ENCODE measurements at places on chromosomes 7 and 10.

- DNase-seq = no peak
Observed at GRCh38 chr10:106083572-106083971, 1080.9 kb downstream of the SORCS1 start.

GRCh38 chr7:100357131-100357561 is 771 bp upstream of the PILRB start:
- no peak for DNase-seq

DNA sequence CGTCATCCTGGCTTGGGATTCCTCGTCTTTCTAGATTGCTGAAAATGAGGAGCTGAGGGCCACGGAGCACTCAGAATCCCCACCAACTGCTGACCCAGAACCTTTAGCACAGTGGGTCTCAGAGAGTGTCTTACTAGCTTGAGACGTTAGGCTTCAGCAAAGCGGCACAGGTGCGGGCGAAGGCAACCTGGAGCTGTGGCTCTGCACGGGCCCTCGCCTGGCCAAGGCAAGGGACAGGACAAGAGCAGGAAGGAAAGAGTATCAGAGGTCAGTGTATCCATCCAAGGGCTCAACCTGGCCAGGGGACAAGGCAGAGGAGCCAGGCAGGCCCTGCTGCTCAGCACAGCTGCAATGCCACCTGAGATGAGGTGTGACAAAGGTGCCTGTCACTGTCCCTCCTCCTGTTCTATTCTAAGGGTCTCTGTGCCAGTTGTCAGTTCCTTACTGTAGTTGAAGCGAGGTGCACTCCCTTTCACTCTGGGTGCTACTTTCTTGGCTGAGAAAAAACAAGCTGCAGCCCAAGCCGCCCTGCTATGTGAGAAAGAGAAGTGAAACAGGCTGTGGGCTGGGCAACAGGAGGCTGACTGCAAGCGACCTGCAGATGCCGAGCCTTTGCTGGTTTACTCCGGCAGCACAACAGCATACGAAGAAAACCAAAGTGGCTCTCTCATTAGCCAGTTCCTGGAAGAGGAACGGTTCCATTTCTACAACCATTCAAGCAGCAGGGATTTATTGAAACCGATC is 33.3 kb upstream of the KDM7A start:
- no peak for DNase-seq

- DNase-seq = no peak
Observed at GRCh38 chr10:30816159-30816819, 186.7 kb upstream of the LYZL2 start.

DNA sequence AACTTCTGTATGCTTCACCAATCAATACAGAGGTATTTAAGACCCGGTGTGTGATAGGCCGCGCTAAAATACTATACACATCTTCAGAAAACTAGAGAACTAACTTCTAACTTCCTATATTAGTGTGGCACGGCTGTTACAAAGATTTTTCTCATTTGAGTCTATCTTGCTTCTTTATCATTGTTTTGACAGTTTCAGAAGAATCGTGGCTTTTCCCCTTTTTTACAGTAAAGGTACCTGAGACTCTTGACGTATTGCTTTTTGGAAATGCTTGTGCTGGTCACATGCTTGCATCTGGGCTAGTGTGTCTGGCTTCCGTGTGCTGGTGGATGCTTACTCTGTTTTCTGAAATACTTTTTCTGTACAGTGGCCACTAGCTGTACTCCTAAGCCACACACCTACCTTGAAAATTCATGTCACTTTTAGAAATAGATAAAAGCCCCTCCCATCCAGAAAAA is 12.7 kb downstream of the IKZF1 start:
- no peak for DNase-seq

- DNase-seq = no peak
Observed at GRCh38 chr10:129099992-129100391, 367.0 kb upstream of the MGMT start.

DNA sequence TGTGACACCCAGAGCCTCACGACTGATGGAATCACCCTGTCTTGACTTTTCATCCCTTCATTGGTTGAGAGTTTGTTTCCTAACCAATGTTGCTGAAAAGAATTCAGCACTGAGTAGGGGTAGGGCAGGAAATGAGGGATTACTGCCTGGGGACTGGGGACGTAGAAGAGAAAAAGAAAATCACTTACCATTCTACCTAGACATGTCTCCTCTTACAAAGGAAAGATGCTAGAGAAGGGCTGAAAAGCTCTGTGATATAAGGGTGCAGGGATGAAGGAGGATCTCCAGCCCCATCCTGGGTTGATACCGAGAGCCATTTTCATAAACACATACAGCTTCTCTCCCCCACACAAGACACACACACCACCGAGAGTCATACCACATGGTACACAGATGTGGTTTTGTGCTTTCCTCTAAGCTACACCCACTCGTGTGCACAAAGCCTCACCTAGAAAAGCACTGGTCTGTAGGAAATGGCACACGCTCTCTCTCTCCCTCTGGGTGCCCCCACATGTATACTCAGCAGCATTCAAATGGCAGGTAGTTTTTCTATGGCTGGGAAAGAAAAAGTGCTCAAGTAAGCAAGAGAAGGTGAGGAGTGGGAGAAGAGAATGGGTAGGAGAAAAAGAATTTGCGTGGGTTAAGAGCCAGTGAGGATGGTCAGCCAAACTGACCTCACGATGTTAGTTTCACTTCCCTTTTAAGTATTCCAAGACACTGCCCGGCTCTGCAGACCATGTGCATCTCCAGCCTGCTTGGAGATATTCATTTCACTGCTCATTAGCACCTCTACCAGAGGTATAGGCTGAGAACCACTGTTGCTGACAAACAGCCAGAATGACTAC is 85.8 kb downstream of the CALD1 start:
- no peak for DNase-seq

DNA sequence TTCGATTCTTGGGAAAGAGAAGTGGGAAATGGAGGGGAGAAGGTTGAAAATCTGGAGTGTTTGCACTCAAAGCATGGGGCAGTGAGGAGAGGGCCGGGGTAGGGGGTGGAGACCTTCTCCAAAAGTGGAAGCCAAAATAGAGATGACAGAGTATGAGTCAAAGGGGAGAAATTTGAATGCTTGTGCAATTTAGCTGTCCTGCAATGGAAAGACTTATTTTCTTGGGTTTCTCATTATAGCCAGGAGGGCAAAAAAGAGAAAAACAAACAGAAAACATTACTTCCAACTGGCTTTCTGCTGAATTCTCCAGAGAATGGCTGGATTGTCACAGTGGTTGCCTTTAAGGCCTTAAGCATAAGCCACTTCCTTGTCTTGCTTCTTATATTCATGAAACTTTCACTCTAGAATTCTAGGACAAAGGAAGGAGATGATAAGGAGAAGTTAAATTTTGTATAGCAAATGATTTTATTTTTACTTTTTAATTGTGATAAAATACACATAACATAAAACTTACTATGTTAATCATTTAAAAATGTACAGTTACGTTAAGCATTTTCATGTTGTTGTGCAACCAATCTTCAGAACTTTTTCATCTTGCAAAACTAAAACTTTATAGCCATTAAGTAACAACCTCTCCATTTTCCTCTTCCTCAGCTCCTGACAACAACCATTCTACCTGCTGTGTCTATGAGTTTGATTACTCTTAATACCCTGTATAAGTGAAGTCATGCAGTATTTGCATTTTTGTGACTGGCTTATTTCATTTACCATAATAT is 100.2 kb downstream of the GPR85 start:
- DNase-seq = no peak

DNA sequence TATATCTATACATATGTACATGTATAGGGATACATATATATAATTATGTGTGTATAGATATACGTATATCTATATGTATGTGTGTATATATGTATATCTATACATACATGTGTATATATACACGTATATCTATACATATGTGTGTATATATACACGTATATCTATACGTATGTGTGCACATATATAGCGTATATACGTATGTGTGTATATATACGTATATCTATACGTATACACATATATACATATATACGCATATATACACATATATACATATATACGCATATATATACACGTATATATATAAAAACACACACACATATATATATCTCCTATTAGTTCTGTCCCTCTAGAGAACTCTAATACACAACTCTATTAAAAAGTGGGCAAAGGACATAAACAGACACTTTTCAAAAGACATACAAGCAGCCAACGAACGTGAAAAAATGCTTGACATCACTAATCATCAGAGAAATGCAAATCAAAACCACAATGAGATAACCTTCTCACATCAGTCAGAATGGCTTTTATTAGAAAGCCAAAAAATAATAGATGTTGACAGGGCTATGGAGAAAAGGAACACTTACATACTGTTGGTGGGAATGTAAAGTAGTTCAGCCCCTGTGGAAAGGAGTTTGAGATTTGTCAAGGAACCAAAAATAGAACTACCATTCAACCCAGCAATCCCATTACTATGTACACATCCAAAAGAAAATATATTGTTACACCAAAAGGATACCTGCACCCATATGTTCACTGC is 22.0 kb upstream of the TMEM120A start:
- DNase-seq = no peak

DNA sequence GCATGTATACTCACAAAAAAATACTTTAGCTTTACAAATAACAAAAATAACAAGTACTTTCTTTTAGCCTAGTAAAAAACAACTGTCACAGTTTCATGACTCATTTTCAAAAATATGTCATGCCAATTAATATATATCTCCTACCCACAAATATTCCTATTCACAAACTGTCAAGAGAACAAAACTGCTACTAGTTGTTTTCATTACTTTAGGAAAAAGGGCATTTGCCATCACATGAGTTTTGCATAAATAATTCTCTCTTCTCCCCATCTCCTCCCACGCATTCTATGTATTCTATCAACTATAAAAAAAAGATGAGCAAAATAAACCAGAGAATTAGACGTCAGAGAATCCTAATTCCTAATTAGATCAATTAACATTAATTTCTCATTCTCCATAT is 87.6 kb downstream of the PIP4K2A start:
- no peak for DNase-seq

- no peak for DNase-seq
Observed at GRCh38 chr10:131689954-131690757, 210.7 kb upstream of the PPP2R2D start.

DNA sequence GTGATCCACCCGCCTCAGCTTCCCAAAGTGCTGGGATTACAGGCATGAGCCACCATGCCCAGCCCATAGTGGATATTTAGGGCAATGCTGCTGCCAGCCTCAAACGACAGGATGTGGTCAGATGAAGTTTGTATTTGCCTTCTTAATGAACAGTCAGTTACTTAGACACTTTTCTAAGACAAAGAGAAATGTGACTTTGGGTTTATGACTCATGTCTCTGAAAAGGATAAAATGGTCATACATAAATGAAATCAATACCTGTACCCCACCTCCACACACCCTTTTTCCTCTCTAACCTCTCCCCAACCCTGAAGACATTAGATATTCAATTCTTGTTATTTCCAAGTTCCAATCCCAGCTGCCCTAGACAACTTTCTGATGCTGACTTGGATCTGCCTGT is 109.3 kb upstream of the INSIG1 start:
- no peak for DNase-seq

DNA sequence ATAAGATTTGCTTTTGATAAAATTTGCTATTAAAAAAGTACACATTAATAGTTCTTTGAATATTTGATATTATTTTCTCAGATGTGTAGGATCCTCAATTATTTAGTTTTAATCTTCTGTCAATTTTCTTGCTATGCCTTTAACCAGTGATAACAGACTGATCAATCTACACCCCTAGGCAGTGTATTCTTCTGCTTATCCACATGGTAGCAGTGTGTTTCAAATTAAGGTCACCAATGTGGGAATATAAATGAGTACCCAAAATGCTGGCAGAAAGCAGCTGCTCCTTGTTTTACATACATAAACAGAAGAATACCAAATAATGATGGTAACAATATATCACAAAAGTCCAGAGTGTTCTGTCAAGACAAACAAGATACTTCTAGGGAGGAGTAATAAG is 87.0 kb downstream of the SKAP2 start:
- DNase-seq = no peak

Measured in glomerular endothelial cell (primary cell).